ENCODE measurements at places on chromosomes 6 and 20.

- DNase-seq: no peak
Observed at GRCh38 chr20:1841554-1842140, 53.6 kb upstream of the SIRPA start.

DNA sequence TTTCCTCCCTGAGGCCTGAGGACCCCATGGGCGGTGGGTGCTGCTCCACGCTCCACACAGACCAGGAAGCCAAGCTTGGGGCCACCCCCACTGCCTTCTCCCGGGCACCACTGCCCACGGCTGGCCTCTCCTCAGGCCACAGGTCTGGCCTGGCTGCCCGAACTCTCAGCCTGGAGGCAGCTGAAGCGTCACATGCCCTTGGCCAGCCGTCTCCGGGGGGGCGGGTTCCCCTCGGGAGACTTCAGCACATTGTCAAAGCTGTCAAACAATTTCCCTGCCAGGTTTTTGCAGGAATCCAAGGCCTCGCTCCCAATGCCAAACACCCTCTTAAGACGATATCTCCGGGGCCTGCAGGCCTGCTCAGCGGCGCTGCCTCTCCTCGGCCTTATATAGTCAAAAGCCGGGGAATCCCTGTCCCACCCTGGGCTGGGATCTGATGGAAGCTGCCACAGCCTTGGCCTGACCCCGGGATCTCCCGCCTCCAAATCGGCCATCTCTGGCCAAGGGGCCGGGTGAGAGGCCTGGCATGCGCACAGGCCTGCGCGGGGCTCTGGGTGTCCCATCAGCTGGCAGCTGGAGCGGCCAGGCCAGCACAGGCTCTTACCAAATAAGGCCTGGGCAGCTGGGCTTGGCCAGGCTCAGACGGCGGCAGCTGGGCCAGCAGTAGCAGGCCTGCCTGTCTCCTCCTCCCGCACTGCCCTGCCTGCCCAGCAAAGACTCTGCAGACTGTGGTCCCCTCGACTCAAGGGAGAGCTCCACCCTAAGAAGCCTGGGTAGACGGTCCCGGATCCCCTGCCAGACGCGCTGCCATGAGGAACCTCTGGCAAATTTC lies 49.7 kb downstream of the RBM38 start:
- DNase-seq: no peak

DNA sequence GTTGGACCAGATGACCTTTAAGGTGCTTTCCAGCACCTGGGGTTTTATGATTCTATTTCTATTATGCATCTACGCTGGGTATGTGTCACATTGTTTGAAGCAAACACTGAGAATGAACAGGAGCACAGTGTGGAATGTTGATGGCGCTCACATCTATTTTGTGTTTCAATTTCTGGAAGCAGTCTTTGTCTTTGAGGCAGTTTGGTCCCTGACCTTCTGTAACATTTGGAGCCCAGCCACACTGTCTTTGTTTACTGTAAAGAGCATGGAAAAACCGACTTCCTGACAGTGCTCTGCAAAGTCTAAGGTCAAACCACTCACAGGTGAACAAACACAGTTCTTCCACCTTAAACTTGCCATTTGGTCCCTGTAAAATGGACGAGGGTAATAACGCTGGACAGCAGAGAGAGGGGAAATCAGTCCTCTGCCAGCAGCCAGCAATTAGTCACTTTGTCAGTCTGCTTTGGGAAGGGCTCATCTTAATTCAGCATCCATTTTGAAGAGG lies 155.5 kb downstream of the PRL start:
- no peak for DNase-seq

DNA sequence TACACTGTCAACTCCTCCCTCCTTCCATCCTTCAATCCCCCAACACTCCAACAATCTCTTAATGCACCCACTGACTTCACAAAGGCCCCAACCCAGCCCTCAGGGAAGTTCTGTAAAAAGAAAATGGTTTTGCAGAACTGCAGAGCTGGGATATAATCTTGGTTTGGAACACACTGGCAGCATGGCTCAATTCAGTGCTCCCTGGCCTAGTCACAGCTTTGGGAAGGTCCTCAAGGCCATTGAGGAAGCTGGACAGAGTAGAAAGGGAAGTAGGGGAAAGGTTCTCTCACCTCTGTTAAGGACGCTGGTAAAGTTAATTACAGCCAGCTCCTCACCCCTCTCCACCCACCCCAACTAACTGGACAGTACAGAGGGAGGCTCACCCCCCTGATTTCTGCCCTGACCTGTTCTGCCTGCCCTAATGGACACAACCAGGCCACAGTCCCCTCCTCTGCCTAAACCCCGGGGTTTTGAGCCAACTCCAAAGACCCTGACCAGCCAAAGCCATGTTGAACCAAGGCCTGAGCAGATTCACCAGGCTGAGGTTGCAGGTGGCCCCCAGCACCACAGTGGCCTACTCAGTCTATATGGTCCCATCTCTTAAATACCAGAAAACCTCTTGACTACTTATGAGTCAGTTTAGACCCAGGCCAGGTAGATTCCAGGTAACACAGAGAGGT lies 49.2 kb downstream of the MAFB start:
- DNase-seq: no peak

GRCh38 chr6:113306552-113307145 lies 550.5 kb upstream of the MARCKS start:
- DNase-seq: no peak

DNA sequence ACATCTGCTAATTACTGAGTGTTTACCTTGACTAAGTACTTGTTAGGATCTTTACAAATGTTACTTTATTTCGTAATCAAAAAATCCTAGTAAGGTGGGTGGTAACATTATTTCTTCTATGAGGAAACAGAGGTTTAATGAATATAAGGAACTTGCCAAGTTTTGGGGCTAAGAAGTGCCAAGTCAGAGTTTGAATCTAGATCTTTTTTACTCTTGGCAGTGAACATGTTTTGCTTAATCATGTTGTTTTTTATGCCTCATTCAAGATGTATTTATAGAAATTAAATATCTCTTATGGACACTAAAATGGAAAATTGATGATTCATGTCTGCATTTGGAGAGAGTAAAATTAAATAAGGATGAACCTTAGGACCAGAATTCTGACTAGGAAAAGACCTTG lies 393.7 kb downstream of the UTRN start:
- DNase-seq: no peak

- DNase-seq: no peak
Observed at GRCh38 chr6:100338090-100338489, 126.6 kb downstream of the SIM1 start.

DNA sequence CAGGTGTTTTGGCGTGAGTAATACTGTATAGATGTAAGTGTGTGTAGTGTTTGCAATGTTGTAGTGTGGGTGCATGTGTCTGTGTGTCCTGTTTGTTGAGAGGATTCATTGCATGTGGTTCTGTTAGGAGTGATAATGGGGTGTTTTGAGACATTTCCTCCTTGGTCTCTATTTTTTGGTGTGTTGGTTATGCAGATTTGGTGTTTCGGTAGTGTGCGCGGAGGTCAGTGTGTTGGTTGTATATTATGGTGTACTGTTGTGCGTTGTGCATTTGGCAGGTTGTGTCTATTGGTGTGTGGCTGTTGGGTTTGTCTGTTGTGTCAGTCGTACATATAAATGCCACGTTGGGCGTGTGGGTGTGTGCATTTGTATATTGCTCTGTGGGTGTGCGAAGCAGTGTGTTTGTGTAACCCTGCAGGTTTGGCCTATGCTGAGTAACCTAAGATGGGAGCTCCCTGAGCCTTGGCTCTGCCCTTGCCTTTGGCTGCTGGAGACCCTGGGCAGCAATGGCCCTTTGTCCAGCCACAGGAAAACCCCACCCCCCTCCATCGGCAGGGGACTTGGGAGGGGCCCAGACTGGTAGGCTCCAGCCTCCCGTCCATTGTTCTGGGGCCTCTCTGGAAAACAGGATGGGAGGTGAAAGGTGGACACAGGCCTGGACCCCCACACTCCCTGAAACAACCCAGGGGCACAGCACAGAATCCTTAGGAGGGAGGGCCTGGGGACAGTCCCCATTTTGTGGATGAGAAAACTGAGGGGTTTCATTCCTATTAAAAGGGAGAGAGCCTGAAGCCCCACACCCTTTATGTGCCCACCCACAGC lies 10.3 kb upstream of the ID1 start:
- DNase-seq: no peak

- no peak for DNase-seq
Observed at GRCh38 chr6:68013780-68014515, 621.1 kb upstream of the ADGRB3 start.
